ENCODE measurements at places on chromosomes 4 and X.

- DNase-seq: no peak
Observed at GRCh38 chr4:2182994-2183393, 58.9 kb downstream of the HAUS3 start.

DNA sequence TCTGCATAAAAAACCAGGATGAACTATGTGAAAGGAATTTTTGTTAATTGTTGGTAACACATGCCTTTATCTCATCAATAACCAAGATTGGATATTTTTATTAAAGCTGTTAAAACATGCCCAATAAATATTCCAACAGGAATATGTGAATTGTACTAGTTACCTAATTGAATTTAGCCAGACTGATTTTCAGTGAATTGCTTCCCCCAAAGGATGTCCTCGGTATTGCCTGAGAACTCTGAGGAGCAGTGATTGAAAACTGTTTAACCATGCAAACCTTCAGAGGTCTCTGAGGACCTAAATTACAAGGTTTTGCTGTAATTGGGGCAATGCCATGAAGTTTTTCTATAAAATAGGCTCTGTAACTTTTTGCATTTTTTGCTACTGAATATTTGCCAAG is 66.6 kb downstream of the BLTP1 start:
- peak; percentile 4 for DNase-seq

DNA sequence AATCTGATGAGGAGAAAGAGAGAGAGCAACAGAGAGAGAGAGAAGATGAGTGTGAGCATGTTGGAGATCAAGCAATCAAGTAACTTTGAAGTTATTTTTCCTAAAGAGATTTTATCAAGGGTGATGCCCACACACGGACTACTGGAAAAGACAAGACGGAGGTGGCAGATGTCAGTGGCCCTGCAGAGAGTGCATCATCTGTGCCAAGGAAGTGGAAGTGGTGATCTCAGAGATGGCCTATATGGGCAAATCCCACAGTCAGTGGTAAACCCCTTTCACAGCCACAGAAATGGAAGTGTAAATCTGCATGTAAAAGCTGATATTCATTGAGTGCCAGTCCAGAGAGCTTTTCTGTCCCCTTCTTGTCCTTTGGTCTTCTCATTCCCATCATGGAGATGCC is 577.2 kb upstream of the AADAT start:
- DNase-seq: no peak

GRCh38 chr4:1002131-1002630 is 9.0 kb upstream of the SLC26A1 start:
- DNase-seq: no peak

- no peak for DNase-seq
Observed at GRCh38 chr4:169045862-169046584, 36.0 kb upstream of the CBR4 start.

- no peak for DNase-seq
Observed at GRCh38 chr4:40840255-40840984, 90.7 kb downstream of the NSUN7 start.

GRCh38 chr4:140930557-140930956 is 174.4 kb upstream of the TBC1D9 start:
- no peak for DNase-seq

DNA sequence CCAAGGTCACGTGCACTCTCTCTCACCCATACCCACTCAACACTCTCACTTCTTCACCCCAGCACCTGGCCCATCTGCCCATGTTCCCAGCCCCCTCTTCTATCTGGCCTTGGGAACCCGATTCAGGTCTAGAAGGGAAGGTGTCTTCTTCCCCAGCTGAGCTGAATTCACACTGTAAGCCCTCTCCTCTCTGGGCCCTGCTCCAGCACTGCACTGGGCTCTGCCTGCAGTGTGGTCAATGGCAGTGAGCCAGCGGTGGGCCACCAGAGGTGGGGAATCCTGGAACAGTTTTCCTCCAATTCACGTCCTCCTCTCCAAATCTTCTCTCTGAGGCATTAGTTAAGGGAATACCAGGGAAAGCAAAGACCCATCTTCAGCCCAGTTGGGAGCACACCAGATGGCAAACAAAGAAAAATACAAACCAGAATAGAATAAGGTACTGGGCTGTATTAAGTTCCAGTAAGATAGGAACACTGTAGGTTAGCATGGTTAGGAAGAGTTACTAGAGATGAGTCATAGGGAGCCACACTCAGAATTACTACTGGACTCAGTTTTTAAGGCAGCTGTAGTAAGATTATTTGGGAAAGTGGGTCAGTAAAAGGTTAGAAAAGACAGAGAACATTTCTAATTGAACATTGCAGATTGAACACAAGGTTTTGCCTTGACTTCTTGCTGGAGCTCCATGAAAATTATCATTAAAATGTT is 5.0 kb downstream of the AWAT2 start:
- no peak for DNase-seq

DNA sequence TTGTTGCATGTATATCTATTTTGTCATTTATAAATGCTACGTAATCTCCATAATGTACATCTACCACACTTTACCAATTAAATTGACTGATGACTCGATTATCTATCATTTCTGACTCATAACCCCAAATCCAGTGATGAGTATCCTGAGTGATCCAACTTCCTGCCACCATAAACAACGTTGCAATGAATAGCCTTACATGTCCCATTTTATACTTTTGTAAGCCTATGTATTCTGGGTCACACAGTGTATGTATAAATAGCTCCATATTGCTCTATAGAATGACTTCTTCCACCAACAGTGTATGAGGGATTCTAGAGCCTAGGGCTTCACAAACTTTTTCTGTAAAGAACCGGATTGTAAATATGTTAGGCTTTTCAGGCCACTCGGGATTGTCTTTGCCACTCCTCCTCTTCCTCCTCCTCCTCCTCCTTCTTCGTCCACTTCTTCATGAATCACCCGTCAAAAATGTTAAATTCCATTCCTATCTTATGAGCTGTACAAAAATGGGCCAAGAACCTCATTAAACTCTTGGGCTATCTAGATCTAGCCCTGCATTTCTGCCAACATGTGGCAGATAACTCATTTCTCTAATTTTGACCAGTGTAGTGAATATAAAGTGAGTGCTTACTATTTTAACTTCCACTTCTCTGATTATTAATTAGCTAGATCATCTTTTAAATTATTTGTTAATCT is 672.2 kb upstream of the AMOT start:
- no peak for DNase-seq

DNA sequence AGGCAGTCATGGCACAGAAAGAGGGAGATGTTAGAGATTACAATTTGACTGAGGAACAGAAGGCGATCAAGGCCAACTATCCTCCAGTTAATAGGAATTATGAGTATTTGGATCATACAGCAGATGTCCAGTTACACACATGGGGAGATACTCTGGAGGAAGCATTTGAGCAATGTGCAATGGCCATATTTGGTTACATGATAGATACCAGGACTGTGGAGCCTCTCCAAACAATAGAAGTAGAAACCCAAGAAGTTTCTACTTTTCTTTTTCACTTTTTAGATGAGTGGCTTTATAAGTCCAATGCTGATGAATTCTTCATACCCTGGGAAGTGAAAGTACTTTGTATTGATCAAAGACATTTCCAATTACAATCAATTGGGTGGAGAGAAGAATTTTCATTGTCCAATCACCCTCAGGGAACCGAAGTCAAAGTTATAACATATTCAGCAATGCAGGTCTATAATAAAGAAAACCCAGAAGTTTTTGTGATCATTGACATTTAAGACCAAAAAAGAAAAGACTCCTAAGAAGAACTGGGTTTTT is 139.1 kb downstream of the MAB21L2 start:
- DNase-seq: no peak

DNA sequence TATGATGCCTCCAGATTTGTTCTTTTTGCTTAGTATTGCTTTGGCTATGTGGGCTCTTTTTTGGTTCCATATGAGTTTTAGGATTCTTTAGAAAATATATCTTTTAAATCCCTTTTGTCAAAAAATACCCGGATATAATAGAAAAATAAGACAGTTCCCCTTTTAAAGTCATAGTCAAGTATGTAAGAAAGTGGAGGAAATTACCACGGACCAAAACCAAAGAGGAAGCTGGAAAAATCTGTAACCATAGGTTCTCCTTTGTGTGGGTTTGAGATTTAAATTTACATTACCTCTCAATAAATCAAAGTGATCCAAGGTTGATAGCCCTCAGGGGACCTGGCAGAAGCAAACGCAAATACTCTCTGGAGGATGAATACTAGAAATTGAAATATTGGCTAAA is 58.3 kb upstream of the PACRGL start:
- DNase-seq: no peak

DNA sequence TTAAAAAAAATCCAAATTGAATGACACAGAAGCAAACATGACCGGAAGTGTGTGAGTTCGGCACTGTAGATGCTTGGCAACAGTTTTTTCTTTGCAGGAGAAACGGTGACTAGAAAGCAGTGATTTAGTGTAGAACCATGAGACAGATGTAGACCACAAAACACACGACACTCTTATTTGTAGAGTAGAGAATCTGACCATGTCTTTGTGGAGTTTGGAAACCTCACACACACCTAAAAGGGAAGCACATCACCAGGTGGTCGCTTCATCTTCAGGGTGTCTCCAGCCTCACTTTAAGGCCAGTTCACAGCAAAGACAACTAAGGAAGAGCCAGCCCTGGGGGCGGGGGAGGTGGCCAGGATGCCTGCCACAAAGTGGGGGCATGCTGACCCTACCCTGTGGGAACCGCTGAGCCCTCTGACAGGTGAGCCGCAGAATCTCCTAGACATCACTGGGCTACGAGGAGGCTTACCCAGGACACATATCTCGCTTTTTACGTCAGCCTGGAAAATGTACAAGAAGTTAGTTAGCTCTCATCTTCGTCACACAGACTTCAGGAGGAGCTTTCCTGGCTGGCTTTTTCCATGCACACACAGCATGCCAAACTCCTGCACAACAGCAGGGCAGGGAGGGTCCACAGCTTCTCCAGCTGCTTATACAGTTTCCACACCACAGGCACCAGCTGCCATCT is 64.4 kb upstream of the PDLIM3 start:
- DNase-seq: no peak

DNA sequence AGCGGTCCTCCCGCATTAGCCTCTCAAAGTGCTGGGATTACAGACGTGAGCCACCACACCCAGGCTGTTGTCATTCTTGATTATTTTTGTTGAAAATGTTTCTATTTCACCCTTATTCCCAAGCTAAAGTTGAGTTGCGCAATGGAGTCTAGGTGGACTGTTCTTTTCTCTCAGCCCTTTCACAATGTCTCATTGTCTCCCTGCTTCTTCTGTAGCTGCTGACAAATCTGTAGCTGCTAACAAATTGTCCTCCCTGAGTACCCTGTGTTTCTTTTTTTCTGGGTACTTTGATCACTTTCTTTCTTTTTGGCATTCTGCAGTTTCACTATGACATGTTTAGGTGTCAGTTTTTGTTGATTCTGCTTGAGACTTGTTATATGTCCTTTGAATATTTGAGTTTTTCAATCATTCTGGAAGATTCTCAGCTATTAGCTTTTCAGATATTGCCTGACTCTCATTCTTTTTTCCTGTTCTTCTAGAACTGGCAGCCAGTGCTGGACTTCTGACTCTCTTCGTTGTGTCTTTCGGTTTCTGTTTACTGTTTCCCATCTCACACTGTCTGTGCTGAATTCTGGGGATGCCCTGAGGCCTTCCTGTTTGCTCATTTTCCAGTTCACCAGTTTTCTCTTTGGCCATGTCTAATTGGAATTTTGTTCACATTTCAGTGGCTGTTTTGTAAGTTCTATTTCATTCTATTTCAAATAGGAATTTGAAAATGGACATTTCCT is 6.6 kb downstream of the ABCD1 start:
- peak; percentile 66 for DNase-seq

DNA sequence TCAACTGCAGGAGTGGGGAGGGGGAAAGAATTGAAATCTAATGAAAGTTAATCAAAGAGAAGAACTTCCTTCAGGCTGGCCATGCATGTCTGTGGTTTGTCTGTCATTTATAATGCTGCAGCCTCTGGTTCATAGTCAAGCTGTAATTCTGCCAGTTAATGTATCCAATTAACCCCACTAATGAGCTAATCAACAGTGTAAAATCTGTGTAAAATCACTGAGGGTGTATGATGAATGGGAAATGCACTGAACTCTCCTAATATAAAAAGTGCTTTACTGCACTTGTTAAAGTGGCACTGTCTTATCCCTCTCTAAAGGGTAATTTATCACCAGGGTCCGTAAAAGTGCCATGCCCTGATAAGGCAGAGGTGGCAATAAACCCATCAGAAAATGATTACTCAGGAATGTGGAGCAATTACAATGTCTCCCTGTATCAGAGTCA is 798.1 kb downstream of the PDHA2 start:
- DNase-seq: peak; percentile 0
